Ovary (tissue), 10 donors: ENCODE measurements at places on chromosomes 1 and 21. TPM values are rescaled to one million over a fixed set of nuclear protein-coding genes. Genes with fewer than 3 reads are reported as not detected.

The RAB42 gene
- 0.82 TPM for polyA plus RNA-seq

The ADORA3 gene
- 11.1 TPM for polyA plus RNA-seq

The ESPN gene
- polyA plus RNA-seq, result 0.11 TPM

The LRRC39 gene
- polyA plus RNA-seq, result 0.57 TPM

GRCh38 chr1:116560704-116561490 is 9.9 kb downstream of the CD58 start:
- no peaks in the 10 kb centered on the region for H3K27me3 ChIP-seq
- H3K4me3 ChIP-seq, result no peak overlapping the region
- no peaks in the 10 kb centered on the region for H3K4me1 ChIP-seq
- no peak overlapping the region for H3K27ac ChIP-seq
- no peak for DNase-seq
- no peaks in the 10 kb centered on the region for H3K36me3 ChIP-seq

DNA sequence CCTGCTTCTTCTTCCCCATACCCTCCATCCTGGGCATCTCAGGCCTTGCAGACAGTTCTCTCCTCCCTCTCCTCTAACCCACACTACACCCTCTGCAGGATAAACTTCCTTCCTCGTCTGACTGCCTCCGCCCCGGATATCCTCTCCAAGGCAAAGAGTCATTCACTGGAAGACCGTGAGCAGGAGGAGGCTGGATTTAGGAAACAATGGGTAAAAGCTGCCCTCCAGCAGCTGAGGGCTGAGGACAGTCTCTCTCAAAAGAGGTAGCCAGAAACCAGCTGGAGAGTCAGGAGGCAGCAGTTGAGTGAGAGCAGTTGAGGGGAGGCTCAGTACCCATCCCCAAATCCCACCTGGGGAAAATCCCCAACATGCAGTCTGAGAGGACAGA is 1.4 kb downstream of the CSRP1 start:
- no peaks in the 10 kb centered on the region for H3K36me3 ChIP-seq
- peak overlapping the region; percentile 95 for H3K4me3 ChIP-seq
- H3K4me1 ChIP-seq, result peaks cover 32% of the 10 kb centered on the region
- H3K27ac ChIP-seq, result peak overlapping the region; percentile 95
- peak; percentile 37 for DNase-seq

DNA sequence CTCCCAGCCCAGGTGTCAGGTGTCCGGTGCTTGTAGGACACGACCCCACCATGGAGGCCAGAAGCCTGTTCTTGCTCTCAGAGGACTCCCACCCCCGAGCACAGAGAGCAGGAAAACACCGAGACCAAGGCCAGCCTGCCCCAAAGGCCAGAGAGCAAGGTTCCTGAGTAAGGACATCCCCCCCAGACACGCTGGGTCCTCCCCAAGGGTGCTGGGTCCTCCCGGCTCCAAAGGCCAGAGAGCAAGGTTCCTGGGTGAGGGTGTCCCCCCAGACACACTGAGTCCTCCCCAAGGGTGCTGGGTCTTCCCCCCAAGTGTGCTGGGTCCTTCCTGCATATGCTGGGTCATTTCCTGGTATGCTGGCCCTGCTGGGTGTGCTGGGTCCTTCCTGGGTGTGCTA is 40.0 kb downstream of the MEGF6 start:
- no peak overlapping the region for H3K27ac ChIP-seq
- no peak overlapping the region for H3K4me3 ChIP-seq
- no peaks in the 10 kb centered on the region for H3K27me3 ChIP-seq
- H3K4me1 ChIP-seq, result no peaks in the 10 kb centered on the region

- DNase-seq, result no peak
- H3K36me3 ChIP-seq, result no peaks in the 10 kb centered on the region
- H3K27ac ChIP-seq, result no peak overlapping the region
- no peaks in the 10 kb centered on the region for H3K27me3 ChIP-seq
These were observed 25.7 kb upstream of the CCDC190 start for GRCh38 chr1:162886705-162887104.
